Colonic mucosa (tissue), 4 donors: ENCODE measurements at places on chromosomes 16 and 17. TPM values are rescaled to one million over a fixed set of nuclear protein-coding genes. Genes with fewer than 3 reads are reported as not detected.

The LPO gene
- not detected for total RNA-seq

The CLDN7 gene
- 919 TPM for total RNA-seq

The GALK1 gene
- total RNA-seq, result 21.3 TPM

The NEURL4 gene
- total RNA-seq, result 30.2 TPM

The SBK1 gene
- total RNA-seq, result 1.0 TPM

The SLC5A2 gene
- total RNA-seq, result 0.21 TPM

The EME2 gene
- total RNA-seq, result 16.7 TPM

The LRRC36 gene
- total RNA-seq, result 1.1 TPM

DNA sequence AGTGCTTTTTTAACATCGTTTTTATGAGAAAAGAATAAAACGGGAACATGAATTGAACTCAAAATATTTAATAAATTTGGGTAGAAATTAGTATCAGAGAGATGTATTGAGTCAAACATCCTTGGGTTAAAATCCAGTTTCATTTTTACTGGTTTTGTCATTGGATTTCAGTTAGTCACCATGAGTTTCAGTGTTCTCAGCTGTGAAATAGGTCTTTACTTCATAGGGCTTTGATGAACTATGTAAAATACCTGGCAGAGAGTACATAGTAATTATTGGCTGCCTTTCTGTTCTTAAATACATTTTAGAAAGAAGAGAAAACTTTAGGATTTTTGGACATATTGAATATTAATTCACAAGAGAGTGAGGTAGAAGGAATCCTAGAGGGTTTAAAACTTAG is 105.8 kb downstream of the TANC2 start:
- no peak overlapping the region for H3K27ac ChIP-seq
- no peaks in the 10 kb centered on the region for H3K27me3 ChIP-seq
- no peak overlapping the region for H3K4me3 ChIP-seq

DNA sequence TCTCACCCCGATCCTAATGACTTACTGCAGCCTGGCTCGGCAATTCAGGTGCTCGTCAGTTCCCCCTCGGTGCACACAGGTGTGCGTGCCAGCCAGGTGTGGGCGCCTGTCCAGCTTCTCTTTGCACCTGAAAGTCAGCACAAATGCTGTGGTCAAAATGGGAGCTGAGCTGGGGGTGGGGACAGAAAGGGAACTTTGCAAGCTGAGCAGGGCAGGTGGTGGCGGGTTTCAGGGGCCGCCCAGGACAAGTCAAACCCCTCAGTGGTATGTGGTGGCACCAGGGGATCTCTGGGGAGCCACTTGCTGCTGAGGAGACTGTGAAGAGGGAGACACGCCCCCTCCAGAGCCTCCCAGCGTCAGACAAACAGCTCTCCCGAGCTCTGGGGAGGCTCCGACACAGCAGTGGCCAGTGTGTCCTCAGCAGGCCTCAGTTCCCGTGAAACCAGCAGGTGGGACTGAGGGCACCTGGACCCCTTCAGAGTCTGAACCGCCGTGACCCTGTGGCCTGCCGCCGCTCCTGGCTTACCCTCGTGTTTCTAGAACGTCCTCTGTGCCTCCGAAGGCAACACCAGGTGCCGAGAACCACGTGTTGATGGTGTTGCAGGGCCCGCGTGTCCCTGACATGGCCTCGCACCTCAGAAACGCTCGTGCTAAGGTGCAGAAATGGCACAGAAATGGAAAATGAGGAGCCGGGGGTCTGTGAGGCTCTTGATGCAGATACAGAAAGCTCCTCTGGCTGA is 233.5 kb upstream of the TNRC6C start:
- H3K27ac ChIP-seq, result no peak overlapping the region
- no peak overlapping the region for H3K4me3 ChIP-seq
- H3K36me3 ChIP-seq, result no peaks in the 10 kb centered on the region
- no peaks in the 10 kb centered on the region for H3K27me3 ChIP-seq

DNA sequence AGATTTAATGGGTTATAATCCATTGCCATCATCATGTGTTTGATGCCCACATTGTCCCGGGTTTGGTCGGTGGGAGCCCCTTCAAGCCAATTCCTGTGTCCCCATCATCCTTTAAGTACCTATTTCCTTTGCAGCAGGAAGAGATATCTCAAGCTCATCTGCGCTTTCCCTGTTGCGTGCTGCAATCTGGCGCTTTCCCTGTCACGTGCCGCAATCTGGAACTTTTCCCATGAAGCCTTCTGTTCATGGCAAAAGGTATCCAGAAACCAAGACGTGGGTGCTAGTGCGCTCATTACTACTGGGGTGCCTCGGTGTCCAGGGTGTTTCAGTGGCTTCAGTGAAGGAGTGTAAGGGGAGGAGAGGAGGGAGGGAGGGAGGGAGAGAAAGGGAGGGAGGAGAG is 174.6 kb upstream of the ZNF469 start:
- no peaks in the 10 kb centered on the region for H3K27me3 ChIP-seq
- no peaks in the 10 kb centered on the region for H3K36me3 ChIP-seq
- DNase-seq, result no peak
- no peak overlapping the region for H3K27ac ChIP-seq
- H3K4me3 ChIP-seq, result no peak overlapping the region
- H3K4me1 ChIP-seq, result no peaks in the 10 kb centered on the region

DNA sequence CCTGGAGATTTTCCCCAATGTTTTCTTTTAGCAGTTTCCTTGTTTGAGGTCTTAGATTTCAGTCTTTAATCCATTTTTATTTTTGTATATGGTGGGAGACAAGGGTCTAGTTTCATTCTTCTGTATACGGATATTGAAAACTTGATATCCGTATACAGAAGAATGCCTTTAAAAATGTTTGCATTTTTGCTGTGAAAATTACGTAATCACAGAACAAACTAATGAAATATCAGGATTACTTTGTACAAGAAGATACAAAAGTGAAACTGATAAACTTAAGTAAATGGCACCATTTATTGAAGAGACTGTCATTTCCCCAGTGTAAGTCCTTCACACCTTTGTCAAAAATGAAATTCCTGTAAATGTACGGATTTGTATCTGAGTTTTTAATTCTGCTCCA is 13.3 kb downstream of the CEP112 start:
- DNase-seq, result no peak
- H3K27me3 ChIP-seq, result no peaks in the 10 kb centered on the region
- no peaks in the 10 kb centered on the region for H3K4me1 ChIP-seq
- no peak overlapping the region for H3K4me3 ChIP-seq

DNA sequence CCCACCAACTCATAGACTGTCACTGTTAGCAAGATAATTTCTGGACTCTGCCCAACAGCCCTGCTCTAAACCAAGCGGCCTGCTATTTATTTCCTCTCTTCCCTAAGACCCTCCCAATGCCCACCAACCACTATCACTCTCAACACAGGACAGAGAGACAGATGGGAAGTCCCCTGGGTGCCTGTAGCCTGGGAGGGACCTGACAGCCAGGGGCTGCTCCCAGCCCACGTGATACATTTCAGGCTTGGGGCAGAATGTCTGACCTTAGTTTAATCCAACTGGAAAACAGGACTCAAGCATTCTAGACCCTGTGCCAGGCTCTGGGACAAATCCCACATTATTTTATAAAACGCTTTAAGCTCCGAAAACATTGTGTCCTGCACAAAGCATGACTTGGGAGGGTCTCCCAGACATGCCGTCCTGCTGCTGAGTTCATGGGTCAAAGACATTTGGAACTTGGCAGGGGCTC is 23.6 kb downstream of the XYLT1 start:
- no peak overlapping the region for H3K4me3 ChIP-seq
- H3K27ac ChIP-seq, result no peak overlapping the region
- no peaks in the 10 kb centered on the region for H3K36me3 ChIP-seq
- DNase-seq, result no peak
- H3K4me1 ChIP-seq, result no peaks in the 10 kb centered on the region
- no peaks in the 10 kb centered on the region for H3K27me3 ChIP-seq

GRCh38 chr17:2615882-2616281 is 22.4 kb downstream of the PAFAH1B1 start:
- DNase-seq, result no peak
- no peak overlapping the region for H3K27ac ChIP-seq
- no peaks in the 10 kb centered on the region for H3K36me3 ChIP-seq
- no peaks in the 10 kb centered on the region for H3K4me1 ChIP-seq
- no peaks in the 10 kb centered on the region for H3K27me3 ChIP-seq

GRCh38 chr17:36586138-36586537 is 5.5 kb upstream of the DHRS11 start:
- H3K27ac ChIP-seq, result no peak overlapping the region
- DNase-seq, result no peak
- no peak overlapping the region for H3K4me3 ChIP-seq
- H3K4me1 ChIP-seq, result no peaks in the 10 kb centered on the region
- H3K27me3 ChIP-seq, result no peaks in the 10 kb centered on the region
- peaks cover 3% of the 10 kb centered on the region for H3K36me3 ChIP-seq

GRCh38 chr16:74991593-74992403 is 6.9 kb upstream of the WDR59 start:
- H3K4me3 ChIP-seq, result no peak overlapping the region
- peaks cover 10% of the 10 kb centered on the region for H3K4me1 ChIP-seq
- H3K27me3 ChIP-seq, result no peaks in the 10 kb centered on the region
- peak overlapping the region; percentile 1 for H3K27ac ChIP-seq
- H3K36me3 ChIP-seq, result no peaks in the 10 kb centered on the region

GRCh38 chr17:49404906-49405305 is 9.8 kb downstream of the PHB1 start:
- H3K4me3 ChIP-seq, result no peak overlapping the region
- H3K36me3 ChIP-seq, result peaks cover 23% of the 10 kb centered on the region
- DNase-seq, result no peak
- H3K4me1 ChIP-seq, result peaks cover 8% of the 10 kb centered on the region
- no peaks in the 10 kb centered on the region for H3K27me3 ChIP-seq

DNA sequence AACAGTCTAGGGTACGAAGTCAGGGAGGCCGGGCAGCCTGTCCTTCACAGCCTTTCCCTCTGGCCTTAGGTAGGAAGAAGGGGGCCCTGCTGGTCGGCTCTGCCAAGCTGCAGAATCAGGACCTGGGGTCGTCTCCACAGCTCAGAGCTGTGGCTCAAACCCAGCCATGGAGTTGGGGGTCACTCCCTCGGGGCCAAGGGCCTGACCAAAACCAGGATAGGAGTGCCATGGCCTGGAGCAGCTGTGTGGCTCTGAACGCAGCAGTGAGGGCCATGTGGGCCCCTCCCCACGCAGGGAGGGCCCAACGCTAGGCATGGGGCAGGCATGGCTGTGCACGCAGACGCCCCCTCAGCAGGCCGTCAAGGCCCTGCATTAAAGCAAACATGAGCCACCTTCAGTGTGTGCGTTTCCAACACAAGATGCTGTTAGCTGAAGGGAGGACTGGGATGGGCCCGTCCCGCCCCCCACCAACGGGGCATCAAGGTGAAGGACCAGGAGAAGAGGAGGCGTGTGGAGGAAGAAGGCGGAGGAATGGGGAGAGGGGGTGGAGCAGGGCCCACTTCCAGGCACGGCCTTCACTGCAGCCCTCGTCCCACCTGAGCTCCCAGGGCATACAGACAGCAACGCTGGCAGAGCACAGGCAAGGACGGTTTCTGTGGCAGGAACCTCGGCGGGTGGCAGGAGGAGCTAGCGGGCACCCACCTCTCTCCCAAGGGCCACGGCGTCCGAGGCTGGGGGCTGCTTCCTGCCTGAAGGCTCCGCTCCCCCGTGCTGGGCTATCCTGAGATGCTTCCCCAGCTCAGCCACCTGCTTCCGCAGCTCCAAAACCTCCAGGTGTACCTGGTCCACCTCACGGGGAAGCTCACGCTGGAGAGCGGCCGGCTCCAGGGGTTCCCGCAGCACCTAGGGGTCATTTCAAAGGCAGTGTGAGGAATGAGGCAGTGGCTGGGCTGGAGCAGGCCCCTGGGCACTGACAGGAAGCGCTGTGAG is 55.3 kb downstream of the CCDC57 start:
- no peak overlapping the region for H3K4me3 ChIP-seq
- no peak for DNase-seq
- no peaks in the 10 kb centered on the region for H3K27me3 ChIP-seq
- no peaks in the 10 kb centered on the region for H3K4me1 ChIP-seq

DNA sequence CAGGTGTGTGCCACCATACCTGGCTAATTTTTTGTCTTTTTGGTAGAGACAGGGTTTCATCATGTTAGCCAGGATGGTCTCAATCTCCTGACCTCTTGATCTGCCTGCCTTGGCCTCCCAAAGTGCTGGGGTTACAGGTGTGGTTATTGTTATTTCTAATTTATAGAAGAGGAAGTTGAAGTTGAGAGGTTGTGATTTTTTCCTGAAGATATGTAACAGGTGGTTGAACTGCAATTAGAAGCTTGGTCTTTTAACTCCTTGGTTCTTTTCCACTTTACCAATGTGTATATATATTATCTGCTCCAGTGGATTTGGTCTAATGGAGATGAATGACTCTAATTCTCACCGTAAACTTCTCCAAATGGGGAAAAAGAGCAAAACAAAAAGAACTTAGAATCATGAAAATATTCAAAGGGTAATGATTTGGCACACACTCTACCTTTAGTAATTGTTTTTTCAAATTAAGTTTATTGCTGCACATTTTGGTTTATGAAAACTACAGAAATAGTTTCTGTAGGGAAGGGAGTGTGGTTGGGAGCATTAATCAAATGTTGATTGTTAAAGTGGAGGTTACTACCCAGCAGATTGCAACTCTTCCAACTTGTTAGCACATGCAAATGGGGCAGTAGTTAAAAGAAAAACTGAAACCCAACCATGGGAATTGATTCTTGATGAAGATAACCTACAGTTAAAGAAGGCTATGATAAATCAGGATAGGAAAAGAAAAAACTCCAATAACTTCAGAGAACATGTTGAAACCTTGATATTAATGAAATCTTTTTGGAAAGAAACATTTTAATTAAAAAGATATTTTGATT is 1.8 kb upstream of the KRT10 start:
- H3K27me3 ChIP-seq, result no peaks in the 10 kb centered on the region
- no peak for DNase-seq
- H3K4me3 ChIP-seq, result no peak overlapping the region
- H3K27ac ChIP-seq, result no peak overlapping the region
- no peaks in the 10 kb centered on the region for H3K36me3 ChIP-seq
- H3K4me1 ChIP-seq, result no peaks in the 10 kb centered on the region

- no peak for DNase-seq
- no peak overlapping the region for H3K4me3 ChIP-seq
- no peak overlapping the region for H3K27ac ChIP-seq
- no peaks in the 10 kb centered on the region for H3K27me3 ChIP-seq
- no peaks in the 10 kb centered on the region for H3K36me3 ChIP-seq
Measured at GRCh38 chr16:48330841-48331192, 54.4 kb downstream of the SIAH1 start.

DNA sequence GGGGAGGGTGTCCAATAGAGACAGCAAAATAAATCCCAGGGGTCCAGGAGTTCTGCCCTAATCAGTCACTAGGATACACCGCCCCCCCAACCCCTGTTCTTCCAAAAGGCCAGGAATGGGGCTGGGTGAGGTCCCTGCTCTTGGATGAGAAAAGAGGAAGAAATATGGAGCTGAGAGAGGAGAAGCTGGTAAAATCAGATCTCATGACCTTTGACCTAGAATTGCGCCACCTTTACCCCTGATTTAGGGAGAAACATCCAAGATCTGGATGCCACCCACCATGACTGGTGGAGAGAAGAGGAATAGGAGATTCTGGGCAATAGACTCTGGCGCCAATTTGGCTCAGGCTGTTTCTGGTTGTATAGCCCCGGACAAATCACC is 707 bp upstream of the CACNB1 start:
- H3K4me3 ChIP-seq, result no peak overlapping the region
- no peak for DNase-seq
- H3K27ac ChIP-seq, result peak overlapping the region; percentile 91
- peaks cover 10% of the 10 kb centered on the region for H3K4me1 ChIP-seq
- H3K27me3 ChIP-seq, result no peaks in the 10 kb centered on the region
